Activated CD8-positive, alpha-beta T cell treated with anti-CD3 and anti-CD28 coated beads for 36 hours (primary cell): ENCODE measurements at places on chromosomes 11 and 22. TPM values are rescaled to one million over a fixed set of nuclear protein-coding genes. Genes with fewer than 3 reads are reported as not detected.

GRCh38 chr22:49380095-49380827 is 447.4 kb downstream of the BRD1 start:
- no peak overlapping the region for H3K27ac ChIP-seq
- H3K36me3 ChIP-seq: no peaks in the 10 kb centered on the region
- DNase-seq: no peak
- H3K4me1 ChIP-seq: no peaks in the 10 kb centered on the region
- H3K27me3 ChIP-seq: peaks cover 20% of the 10 kb centered on the region

ACCS gene
- total RNA-seq: 6.7 TPM

- H3K4me3 ChIP-seq: no peak overlapping the region
- no peak overlapping the region for H3K27ac ChIP-seq
- H3K27me3 ChIP-seq: peaks cover 4% of the 10 kb centered on the region
- H3K36me3 ChIP-seq: no peaks in the 10 kb centered on the region
Measured at GRCh38 chr11:7353100-7353499, 101.4 kb downstream of the SYT9 start.

TEAD1 gene
- total RNA-seq: 0.25 TPM

MPZL2 gene
- total RNA-seq: 26.2 TPM
